Activated CD4-positive, alpha-beta T cell treated with anti-CD3 and anti-CD28 coated beads for 1 hour (primary cell): ENCODE measurements at places on chromosomes 2 and 18.

GRCh38 chr2:45759310-45759851, 107.9 kb downstream of the PRKCE start:
- no peak for DNase-seq

- no peak for DNase-seq
These were observed 241.8 kb downstream of the AFF3 start for GRCh38 chr2:99900556-99900955.

- no peak for DNase-seq
These were observed 1.3 kb downstream of the PGAP1 start for GRCh38 chr2:196925051-196925767.

GRCh38 chr18:79420033-79420745, 24.5 kb downstream of the NFATC1 start:
- no peak for DNase-seq

GRCh38 chr2:102030855-102031527, 39.2 kb downstream of the IL1R2 start:
- DNase-seq, result no peak

DNA sequence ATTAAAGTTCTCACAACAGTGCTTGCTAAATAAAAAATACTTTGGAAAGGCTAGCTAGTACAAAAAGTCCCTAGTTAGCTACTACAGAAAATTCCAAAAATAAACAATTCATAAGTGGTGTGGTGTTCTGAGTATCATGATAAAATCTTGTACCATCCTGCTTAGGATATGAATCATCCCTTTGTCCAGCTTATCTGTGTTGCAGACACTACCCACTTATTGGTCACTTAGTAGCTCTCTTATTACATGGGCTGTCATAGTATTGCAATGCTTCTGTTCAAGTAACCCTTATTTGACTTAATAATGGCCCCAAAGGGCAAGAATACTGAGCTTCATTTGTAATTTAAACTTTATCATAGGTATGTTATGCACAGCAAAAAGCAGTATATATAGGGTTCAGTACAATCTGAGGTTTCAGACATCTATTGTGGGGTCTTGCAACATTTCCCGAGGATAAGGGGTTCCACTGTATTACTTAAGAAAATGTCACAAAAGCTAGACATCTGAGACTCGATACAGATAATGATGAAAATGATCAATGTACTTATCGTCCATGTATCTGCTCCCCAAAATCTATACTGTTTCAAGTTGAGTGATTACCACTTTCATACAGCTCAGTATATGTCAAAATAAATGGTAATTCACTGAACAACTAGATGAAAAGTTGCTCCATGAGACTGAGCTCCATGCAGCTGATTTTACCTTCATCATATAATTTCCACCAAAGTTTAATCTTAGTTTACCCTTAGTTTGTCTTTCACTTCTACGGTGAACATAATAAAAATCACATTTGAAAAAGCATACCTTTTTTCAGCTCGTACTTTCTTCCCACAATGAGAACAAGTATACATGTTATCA, 93.8 kb downstream of the C2orf74 start:
- DNase-seq, result no peak

- DNase-seq, result no peak
These were observed 662.6 kb upstream of the FAM98A start for GRCh38 chr2:34261701-34262100.

DNA sequence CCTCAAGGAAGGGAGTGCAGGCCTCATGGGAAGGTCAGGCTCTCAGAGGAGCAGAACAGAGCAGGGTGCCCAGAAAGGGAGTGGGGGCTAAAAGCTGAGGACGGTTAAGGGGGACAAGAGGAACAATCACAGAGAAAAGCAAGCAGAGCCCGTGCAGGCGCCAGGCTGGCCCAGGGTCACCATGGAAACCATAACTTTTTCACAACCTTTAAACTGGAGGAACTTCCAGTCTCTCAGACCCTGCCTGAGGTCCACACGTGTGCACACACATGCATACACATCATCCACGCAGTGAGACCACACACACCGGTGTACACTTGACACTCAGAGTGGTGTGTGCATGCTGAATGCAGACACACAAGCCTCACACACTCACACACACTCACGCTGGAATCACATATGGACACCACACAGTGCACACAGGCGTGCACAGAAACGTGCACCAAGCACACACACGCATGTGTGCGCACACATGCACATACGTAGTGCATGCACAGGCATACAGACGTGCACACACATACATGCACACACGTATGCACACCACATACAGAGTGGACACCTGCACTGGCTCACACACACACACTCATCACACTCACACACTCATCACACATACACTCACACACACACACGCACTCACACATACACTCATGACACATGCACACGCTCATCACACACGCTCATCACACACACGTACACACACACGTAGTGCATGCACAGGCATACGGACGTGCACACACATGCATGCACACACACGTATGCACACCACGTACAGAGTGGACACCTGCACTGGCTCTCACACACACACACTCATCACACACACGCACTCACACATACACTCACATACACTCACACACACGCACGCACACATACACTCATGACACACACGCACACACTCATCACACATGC, 37.2 kb upstream of the SNED1 start:
- DNase-seq, result no peak

DNA sequence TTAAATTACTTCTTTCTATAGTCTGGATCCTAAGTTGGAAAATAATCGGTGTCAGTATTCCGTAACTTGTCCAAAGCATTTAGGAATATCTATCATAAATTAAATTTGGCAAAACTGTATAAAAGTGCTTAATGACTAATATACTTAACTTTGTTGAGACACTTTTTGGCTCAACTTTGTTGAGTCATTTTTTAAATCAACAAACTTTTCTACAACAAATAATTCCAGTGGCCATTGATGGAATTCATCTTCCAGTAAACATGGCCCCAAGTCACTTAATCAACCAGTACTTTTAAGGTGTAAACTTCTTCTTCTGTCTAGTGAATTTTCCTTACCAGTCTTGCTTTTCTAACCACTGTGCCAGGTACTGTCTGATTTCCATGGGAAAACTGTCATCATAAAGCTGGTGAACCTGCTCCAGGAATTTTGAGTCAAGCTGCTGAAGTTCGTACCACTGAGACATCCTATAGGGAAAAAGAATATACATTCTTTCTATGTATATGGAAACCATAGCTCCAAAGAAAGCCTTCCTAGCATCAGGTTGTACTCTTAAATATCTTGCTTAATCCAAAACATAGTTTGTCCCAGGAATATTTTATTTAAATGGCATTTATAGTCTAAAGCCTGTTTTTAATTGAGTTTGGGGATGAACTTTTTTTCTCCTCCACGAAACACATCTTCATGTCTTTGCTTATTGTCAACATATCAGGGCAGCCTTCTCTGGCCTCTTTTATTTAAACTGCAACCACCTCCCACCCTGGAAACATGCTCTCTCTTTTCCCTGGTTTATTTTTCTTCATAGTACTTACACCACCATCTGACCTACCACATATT, 4.2 kb downstream of the STAT1 start:
- no peak for DNase-seq

- no peak for DNase-seq
These were observed 21.6 kb upstream of the LMAN1 start for GRCh38 chr18:59380706-59381105.

DNA sequence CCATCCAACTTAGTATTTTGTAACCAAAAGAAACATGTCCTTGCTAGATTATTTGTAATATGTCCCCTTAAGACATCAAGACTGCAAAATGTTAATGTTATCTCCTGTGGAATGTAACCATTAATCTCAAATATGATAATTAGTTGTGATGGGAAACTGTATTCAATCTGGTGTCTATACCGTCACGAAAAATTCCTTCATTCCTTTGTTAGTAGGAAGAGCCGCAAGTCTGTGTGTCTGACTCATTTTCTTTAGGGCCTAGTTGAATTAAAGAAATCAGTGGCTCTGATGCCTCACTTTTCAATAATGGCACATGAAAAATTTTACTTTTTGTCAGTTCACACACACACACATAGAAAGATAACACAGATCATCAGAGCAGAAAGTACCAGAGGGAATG, 127.1 kb upstream of the CHAC2 start:
- DNase-seq, result no peak

DNA sequence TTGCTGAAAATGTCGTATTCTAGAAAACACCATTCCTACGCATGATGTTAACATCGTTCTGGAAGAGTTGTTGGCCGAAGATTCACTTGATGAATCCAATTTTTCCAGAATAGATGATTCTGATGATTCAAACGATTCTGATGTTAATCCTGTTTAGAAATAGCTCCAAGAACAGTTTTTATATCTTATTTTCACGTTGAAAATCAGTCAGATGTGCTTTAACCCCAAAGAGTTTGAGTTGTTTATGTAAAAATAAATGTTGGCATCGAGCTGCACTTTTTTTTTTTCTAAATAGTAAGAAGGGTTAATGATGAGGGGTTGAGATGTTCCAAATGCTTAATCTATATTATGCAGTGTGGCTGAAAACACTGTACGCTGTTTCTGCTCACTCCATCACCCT, 99.9 kb upstream of the LINC00305 start:
- no peak for DNase-seq

DNA sequence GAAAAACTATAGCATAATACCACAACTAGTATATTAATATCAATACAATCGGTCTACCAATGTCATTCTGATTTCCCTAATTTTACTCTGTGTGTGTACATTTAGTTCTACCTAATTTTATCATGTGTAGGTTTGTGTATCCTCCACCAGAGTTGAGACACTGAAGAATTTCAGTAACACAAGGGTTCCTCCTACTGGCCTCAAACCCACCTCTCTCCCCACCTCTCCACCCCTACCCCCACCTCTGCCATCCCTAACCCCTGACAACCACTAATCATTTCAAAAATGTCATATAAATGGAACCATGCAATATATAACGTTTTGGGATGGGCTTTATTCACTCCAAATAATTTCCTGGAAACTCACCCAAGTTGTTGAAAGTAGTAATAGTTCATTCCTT, 117.9 kb downstream of the LYPD6 start:
- DNase-seq, result no peak
